CD8-positive, alpha-beta T cell (primary cell): ENCODE measurements at places on chromosomes 13 and 19.

- DNase-seq = no peak
Observed at GRCh38 chr19:38543807-38544568, 73.8 kb downstream of the MAP4K1 start.

GRCh38 chr19:33416307-33417215 lies 43.1 kb downstream of the CEBPG start:
- peak; percentile 78 for DNase-seq

DNA sequence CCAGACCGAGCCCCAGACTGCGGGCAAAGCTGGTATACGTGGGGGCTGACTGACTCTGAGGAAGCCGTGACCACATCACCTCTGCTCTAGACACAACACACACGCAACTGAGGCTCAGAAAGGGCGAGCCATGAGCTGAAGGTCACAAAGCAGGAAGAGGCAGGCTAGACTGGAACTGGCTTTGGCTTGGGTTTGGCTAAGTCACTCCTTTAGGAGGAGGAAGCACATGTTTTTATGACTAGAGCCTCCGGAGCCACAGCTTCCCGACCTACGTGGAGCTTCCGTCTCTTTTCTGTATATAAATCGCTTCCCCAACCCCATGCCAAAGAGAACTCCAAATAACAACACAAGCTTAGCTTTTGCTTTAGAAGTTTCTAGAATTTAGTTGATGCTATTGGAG lies 48.0 kb downstream of the RFX2 start:
- peak; percentile 20 for DNase-seq

- DNase-seq = no peak
Observed at GRCh38 chr19:31706691-31707620, 357.7 kb upstream of the TSHZ3 start.

GRCh38 chr19:36577271-36577996 lies 4.3 kb upstream of the ZNF529 start:
- no peak for DNase-seq
